NCI-H2107 (cell line): ENCODE measurements at places on chromosomes 3 and 15.

DNA sequence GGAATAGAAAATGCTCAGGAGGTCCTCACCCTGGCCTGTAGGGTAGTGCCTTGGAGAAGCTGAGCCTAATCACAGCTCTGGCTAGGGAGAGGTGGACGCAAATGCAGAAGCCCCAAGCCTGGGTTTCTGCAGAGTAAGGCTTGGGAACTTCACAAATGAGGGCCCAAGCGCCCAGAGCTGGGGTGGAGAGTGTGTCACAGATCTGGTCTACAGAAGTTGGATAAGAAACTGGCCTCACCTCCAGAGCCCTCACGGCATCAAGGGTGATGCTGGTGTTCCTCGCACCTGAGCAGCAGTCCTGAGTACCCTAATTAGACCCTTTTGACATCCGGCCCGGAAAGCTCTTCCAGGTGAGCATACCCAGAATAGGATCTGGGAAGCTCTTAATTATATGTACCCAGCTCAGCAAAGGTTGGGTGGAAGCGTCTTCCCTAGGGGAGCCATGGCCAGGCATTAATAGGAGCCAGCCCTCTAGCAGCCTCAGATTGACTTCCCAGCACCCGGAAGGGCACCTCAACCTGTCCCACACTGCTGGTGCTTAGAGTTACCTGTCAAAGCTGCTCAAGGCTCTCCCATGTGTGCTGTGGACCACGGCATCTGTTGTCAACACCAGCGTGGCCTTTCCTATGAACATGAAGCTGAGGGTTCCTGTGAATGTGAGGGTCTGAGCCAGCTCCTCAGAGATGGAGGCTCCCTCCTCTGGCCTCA is 31.8 kb downstream of the RBM5 start:
- no peak for DNase-seq

GRCh38 chr3:42731476-42732195 is 29.0 kb upstream of the HHATL start:
- DNase-seq: no peak

DNA sequence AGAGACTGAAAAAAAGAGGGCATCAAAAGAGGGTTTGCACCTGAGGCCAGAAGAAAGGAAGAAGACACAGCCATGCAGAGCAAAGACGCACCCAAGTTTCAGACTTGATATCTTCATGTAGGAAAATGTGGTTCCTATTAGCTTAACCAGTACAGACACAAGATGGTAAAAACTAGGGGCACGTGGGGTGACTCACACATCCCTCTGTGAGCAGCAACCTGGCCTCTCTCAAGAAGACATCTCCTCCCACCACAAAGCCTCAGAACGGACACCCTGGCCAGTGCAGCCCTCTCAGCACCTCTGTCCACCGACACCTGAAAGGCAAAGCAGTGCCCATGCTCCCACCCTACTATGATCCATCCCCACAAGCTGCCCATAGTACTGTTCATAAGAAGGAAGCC is 33.3 kb downstream of the GLB1 start:
- no peak for DNase-seq

DNA sequence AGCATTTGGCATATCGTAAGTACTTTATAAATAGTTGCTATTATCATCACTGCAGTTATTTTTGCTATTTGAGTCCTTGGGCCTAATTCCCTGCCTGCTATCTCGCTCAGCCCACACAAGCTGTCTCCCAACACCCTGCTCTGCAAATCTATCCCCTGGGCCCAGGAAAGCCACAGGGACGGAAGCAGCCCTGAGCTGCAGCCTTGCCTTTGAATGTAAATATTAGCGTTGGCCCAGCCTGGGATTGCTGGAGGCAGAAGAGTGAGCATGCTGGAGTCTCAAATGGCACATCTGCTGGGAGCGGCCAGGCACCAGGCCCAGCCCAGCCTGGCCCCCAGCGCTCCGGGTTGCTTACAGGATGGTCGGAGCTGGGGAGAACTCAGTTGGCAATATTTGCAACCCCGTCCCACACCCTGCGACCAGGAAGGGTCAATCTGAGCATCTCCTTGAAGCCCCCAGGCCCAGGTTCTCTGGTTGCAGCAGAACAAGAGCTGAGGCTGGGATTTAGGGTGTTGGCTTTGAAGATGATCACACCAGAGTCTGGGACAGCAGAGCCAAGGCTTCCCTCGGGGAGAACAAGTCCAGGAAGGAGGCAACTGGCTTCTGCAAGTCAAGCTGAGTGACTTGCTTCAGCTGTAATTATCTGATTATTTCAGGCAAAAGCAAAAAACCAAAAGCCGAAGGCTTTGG is 529.6 kb downstream of the SHQ1 start:
- DNase-seq: no peak

GRCh38 chr3:112623717-112624116 is 17.2 kb downstream of the CCDC80 start:
- no peak for DNase-seq

DNA sequence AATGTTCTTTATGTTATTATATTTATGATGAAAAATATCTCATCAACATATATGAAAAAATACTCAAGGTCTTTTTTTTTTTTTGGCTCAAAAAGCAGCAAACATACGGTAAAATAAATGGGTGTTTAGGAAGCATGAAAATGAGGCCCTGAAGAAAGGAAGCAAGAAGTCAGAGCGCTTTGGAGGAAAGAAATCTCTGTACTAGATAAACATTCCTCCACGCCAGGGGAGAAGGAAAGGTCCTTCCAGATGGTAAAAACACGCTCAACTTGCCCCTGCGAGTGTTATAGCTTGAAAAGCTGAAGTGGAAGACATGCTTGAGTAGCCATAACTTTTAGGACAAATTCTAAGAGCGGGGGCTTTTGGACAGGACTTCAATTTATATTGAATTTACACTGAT is 52.9 kb downstream of the FEM1B start:
- DNase-seq: no peak

- no peak for DNase-seq
These were observed 486.0 kb upstream of the ADAMTS9 start for GRCh38 chr3:65173841-65174240.

GRCh38 chr3:141710888-141711616 is 27.0 kb upstream of the RNF7 start:
- DNase-seq: no peak

DNA sequence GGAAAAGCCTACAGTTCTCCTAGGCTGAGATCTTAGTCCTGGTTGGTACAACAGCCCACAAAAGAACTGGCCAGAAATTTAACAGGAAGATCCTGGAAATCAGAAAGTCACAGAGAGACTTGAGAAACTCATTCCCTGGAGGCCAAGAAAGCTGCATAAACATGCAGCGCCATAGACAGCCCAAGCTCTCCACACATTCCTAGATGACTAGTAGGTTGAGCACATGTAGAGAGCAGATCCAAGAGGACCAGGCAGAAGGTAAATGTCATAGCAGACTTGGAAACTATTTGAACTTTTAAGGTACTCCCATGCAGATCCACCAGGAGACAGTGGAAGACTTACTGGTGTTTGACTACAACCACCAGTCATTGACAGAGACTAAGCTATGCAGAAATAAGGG is 18.4 kb downstream of the KBTBD12 start:
- no peak for DNase-seq

- DNase-seq: no peak
These were observed 203.1 kb downstream of the MINAR1 start for GRCh38 chr15:79635149-79635771.

GRCh38 chr3:154224366-154224765 is 99.9 kb downstream of the DHX36 start:
- DNase-seq: no peak

DNA sequence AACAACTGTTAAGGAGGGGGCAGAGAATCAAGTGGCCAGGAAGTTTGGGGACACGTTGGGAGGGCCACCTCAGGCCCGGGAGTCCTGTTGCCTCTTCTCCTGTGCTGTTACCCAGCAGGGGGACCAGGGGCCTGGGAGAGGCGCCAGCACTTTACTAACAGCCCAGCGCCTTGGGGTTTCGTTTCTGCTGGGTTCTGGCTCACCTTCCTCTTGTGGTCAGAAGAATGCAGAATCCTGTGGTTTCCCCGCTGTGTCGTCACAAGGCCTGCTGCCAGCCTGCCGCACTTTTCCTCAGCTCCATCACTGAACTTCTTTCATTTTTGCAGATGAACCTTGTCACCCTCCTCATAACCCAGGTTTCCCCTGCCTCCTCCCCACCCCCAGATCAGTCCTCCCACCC is 67.7 kb downstream of the SLC30A4 start:
- peak; percentile 32 for DNase-seq

- DNase-seq: no peak
These were observed 53.3 kb upstream of the LIPC start for GRCh38 chr15:58378241-58379085.

DNA sequence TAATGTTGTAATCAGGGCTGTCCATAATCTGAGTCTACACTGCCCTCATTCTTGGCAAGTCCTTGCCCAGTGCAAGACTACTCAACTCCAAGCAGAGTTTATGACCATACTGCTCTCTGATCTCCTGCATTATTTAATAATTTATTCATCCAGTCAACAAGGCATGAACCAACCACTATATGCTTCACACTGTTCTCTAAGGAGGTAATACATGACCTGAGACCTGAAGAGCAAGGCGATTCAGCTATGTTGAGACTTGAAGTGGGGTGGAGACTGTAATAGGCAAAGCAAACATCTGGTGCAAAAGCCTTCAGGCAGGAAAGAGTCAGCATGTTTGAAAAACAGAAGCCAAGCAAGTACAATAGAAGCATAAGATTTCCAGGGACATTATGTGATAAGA is 1362.8 kb downstream of the ROBO2 start:
- no peak for DNase-seq

DNA sequence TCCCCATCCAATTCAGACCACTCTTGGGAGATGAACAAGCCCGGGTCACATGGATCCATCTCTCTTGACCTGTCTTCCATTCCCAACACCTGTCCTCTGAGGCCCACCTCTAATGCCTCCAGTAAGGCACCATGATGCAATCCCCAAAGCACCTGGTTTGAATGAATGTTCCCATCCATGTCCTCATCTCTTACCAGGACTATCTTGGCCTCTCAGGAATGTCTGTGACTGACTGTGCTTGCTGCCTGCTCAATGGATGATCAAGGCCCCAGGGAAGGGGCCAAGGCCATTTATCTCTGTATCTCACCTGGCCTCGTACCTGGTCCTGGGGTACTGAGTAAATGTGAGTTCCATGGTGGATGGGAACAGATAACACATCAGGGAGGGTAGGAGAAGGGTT is 49.7 kb downstream of the SLCO2A1 start:
- no peak for DNase-seq

DNA sequence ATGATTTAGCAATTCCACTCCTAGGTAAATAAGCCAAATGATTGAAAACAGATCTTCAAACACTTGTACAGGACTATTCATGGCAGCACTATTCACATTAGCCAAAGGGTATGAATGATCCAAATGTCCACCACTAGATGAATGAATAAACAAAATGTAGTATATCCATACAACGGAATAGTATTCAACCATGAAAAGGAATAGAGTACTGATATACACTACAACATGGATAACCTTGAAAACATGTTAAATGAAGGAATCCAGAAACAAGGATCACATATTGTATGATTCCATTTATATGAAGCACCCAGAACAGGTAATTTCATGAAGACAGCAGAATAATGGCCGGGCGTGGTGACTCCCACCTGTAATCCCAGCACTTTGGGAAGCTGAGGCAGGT is 78.2 kb upstream of the IGF1R start:
- no peak for DNase-seq

GRCh38 chr15:73009066-73010056 is 42.9 kb upstream of the NEO1 start:
- no peak for DNase-seq

DNA sequence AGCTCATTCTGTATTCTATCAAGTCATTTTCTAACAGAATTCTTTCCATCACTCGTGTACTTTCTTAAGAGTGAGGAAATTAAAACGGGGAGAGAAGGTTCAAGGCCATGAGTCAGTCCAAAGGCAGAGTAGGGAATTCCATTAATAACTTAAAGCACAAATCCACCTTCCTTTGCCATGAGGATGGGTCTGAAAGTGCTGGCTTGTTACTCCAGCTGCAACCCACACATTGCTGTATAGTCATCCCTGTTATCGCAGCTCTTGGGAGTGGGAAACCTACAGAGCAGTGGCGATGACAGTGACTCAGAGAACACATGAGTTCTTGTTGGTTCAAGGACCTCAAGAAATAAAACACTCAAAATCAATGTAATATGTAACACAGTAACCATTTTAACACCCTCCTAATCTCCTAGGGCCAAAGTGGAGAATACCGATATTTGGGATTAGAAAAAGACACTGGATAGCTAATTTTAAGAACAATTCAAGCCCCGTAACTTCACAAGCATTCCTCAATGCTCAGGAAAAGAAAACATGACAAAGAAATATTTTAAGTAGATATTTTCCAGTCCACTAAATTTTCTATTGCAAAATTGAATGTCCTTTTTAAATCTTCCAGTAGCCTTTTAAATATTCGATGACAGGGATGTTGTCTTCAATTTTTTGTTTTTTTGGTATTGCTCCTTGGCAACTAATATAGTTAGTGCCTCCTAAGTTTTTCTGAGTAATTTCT is 179.9 kb upstream of the THBS1 start:
- DNase-seq: no peak

DNA sequence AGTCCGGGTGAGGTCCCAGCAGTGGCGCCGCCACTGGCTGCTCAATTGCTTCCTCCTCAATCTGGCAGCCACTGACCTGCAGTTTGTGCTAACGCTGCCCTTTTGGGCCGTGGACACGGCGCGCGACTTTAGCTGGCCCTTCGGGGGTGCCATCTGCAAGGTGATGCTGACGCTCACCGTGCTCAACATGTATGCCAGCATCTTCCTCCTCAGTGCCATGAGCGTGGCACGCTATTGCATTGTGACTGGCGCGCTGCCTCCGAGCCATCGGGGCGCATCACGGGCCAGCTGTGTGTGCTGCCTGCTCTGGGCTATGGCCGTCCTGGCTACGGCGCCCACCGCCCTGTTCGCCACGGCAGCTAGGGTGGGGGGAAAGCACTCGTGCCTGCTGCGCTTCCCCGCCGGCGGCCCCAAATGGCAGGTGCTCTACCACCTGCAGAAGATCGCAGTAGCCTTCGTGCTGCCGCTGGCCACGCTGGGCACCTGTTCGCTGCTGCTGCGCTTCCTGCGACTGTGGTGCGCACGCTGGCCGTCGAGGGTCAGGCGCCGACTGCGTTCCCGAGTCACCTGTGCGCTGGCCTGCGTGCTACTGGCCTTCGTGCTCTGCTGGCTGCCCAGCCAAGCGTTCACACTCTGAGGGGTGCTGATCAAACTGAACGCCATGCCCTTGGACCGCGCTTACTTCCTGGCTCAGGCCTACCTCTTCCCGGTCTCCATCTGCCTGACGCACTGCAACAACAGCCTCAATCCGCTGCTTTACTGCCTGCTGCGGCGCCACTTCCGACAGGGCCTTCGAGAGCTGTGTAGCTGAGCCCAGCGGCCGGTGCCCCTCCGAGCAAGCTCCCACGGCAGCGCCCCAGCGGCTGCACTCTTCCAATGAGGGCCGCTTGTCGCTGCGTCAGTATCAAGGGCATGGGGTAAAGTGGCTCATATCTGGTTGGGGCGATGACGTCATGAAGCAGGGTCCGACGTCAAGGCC is 20.3 kb upstream of the ADAMTS7 start:
- DNase-seq: no peak

GRCh38 chr3:193730976-193731375 is 138.0 kb downstream of the OPA1 start:
- DNase-seq: no peak
